ENCODE measurements at places on chromosomes 2 and 18.

DNA sequence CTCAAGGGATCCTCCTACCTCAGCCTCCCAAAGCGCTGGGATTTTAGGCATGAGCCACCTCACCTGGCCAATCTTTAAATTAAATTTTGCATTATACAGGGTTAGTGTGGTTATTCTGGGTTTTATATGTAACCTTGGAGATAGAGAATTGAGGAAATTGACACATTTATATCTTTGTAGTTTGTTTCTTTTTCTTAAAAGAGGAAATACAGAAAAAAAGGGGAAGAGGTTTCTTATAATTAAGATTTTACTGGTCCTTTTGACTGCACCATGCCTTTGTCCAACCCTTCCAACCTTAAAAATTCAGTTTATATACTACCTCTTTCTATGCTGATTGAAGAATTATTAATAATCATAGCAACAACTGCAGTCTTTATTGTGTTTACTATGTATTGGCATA is 210.1 kb upstream of the STON1 start:
- DNase-seq: no peak

GRCh38 chr2:149765636-149766035 is 178.1 kb upstream of the MMADHC start:
- DNase-seq: no peak

DNA sequence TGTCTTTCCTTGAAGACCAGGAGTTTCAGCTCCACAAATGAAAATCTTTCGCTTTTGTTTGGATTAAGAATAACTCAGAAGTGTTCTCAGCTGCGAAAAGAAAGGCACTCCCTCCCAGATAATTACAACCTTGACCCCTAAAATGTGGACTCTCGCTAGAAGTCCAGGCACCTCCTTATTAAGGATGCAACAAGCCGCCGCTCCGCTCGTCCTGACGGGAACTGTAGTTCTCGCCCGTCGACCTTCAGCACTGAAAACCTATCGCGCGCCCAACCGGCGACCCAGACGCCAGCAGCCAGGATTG is 559 bp downstream of the IMMT start:
- DNase-seq: no peak

DNA sequence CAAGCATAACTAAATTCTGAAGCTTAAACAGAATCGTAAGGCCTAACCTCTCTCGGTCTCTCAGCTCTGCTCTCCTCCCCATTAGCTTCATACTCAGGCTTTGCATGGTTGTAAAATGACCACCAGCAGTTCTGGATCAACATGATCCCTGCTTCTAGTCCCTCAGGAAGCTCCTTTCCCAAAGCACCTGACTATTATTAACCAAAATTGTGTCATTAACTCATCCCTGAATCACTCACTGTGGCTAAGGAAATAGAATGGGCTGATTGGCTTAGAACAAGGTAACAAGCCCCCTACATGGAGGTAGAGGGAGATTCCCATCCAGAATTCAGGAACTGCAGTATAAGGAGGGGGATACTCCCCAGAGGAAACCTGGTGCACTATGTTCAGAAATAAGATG is 448.3 kb downstream of the ARHGAP15 start:
- no peak for DNase-seq
